Kidney glomerular epithelial cell (primary cell): ENCODE measurements at places on chromosomes 12 and 14.
A peak's percentile ranks its signal among the peaks of the same experiment; 100 is the strongest.

DNA sequence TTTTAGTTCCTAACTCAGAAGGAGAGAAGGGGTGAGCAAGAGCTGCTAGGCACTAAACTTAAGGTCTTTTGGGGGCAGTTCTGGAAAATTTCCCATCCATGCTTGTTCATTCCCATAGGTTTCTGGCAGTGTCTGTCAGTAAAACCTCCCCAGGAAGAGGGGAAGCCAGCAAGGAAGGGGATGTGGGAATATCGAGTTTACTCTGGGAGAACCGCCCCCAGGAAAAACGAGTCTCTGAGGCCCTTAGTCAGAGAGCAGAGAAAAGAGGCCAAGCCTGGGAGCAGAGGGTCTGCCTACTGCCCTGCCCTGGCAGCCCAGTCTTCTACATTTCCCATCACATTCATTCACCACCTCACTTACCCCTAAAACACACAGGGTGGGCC is 55.9 kb downstream of the TMCC3 start:
- no peak for DNase-seq

- no peak for DNase-seq
Measured at GRCh38 chr14:60242429-60242828, 6.6 kb upstream of the PPM1A start.

DNA sequence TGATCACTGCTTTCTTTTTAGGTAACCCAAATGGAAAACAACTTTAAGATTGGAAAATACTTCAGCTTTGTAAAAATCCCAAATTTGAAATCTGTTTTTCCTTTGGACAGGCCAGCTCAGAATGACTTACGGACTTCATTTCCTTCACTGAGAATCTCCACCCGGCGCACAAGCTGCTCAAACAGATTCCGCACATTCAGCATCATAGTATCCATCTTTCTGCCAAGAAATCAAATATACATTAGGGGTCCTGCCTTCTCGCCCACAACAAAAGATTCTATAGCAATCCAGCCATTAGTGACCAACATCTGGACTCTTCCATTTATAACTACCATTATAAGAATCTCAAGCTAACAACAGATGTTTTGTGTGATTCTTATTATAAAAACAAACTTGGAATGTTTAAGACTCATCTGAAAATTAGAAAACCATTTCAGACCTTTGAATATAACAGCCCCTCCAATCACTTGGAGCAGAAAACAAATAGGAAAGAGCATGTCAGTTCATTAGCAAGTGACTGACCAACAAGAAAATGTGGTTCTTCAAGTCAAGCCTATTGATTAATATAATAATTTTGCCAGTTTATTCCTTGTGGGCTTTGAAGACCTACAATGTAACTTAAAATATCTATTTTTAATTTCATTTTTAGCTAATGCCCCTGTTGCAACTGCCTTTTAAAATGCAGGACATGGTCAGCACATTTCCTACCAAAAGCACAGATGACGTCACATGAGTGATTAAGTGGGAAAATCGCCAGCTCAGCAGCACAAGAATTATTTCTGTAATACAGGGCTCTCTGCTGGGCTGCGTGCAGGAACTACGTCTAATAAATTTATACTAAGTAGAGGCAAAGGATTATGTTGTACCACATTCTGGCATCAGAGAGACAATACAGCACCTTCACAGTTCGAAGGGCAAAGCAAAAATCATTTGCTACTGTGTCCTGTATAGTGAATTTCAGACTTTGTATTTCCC is 8.5 kb downstream of the RACGAP1 start:
- peak; percentile 80 for DNase-seq

- DNase-seq: peak; percentile 50
Measured at GRCh38 chr12:9925705-9926393, 6.3 kb downstream of the CLEC2A start.

DNA sequence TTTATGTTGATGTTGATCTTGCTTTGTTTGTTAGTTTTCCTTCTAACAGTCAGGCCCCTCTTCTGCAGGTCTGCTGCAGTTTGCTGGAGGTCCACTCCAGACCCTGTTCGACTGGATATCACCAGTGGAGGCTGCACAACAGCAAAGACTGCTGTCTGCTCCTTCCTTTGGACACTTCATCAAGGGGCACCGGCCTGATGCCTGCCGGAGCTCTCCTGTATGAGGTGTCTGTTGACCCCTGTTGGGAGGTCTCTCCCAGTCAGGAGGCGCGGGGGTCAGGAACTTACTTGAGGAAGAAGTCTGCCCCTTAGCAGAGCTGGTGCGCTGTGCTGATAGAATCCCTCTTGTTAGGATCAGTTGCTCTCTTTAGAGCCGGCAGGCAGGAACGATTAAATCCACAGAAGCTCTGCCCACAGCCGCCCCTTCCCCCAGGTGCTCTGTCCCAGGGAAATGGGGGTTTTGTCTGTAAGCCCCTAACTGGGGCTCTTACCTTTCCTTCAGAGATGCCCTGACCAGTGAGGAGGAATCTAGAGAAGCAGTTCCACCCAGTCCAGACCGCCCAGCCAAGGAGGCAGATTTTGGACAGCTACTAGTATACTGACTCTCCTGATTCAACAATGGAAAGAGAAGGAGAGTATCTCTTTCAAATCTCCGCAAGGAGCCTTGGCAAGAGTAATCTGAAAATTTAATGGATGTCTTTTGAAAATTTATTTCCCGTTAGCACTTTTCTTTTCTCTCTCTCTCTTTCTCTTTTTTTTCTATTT is 25.2 kb downstream of the MIA2 start:
- DNase-seq: no peak
